GM23338 (cell line): ENCODE measurements at places on chromosomes 7 and 10.

DNA sequence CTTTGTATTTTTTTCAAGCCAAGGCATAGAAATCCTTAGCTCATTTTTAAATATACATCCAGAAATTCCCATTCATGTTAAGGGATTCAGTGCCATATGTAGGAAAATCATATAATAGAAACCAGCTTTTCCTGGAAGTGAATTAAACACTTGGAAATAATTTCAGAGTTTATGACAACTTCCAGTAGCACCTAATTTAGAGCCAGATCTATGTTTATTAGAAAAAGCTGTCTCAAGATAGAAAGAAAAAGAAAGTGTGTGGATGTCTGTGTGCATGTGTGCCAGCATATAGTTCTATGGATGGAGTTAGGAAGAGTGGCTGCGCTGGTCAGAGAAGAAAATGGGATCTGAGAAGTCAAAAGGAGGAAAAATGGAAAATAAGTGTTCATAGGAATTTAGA is 225.7 kb downstream of the DGKB start:
- no peak for DNase-seq

DNA sequence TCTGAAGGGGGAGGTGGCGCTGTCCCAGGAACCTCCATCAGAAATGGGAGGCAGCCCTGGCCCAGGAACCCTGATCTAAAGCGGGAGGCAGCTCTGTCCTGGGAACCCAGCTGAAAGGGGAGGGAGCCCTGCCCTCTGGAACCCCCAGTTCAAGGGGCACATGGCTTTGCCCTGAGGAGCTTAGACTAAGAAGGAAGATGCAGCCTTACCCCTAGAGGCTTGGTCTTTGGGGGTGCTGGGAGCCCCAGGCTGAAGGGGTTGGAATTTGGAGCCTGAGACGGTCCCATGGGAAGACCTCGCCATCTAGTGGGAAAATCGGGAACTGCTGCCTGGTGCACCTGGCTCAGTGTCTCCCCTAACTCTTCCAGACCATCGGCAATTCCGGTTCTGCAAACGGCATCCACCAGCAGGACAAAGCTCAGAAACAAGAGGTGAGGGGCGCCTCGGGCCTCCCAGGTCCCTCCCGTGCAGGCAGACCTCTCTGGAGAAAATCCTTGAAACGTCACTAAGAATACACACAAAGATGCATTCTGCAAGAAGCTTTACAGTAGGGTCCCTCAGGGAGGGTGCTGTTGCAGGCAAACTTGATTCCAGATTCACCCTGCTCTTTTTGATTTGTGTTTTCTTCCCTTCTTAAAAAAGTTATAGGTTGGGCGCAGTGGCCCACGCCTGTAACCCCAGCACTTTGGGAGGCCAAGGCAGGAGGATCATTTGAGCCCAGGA is 52.4 kb upstream of the GTF2IRD1 start:
- peak; percentile 95 for DNase-seq

DNA sequence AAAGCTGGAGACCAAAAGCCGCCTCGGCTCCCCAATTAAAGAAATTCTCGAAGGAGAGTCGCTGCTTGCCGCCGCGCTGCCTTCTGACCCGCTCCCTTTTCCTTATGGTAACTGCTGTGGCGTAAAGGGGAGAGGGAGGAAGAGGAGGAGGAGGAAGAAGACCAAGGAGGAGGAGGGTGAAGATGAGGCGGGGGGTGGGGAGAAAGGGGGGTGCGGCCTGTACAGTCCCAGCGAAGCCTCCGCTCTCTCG is 388 bp downstream of the CNOT4 start:
- peak; percentile 72 for DNase-seq

- no peak for DNase-seq
Measured at GRCh38 chr10:76085817-76086167, 654.4 kb downstream of the LRMDA start.

DNA sequence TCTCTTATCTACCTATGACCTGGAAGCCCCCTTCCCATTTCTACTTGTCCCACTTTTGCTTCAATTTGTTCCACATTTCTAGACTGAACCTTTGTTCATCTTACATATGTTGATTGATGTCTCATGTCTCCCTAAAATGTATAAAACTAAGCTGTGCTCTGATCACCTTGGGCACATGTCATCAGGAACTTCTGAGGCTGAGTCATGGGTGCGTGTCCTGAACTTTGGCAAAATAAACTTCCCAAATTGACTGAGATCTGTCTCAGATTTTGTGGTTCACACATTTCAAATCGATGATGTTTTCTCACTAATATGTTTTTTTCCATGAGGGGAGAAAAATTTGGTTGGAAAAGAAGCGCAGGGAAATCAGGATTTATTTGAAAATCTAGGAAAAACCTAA is 406.2 kb upstream of the LRRTM3 start:
- DNase-seq, result no peak

- DNase-seq, result peak; percentile 34
Measured at GRCh38 chr7:149196705-149197171, 1.4 kb downstream of the ZNF282 start.

- peak; percentile 65 for DNase-seq
Measured at GRCh38 chr10:22251751-22252223, 34.0 kb upstream of the EBLN1 start.

GRCh38 chr10:13224210-13224995 is 9.8 kb downstream of the UCMA start:
- no peak for DNase-seq

DNA sequence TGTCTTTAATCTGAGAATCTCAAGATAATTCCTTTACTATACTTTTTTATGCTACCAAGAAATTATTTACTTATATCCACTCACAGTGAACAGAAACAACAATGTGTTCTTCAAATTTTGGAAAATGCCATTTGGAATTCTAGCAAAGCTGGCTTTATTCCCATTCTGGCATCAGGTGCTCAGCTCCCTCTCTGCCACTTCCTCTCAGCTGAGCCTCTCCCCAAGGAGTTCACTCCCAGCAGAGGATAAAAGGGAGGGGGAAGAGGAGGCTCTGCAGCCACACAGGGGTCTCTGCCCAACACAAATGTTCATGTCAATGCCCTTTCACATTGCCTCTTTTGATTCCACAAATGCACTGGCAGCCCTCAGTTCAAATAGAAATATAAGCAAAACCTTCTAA is 116.9 kb downstream of the CPEB3 start:
- peak; percentile 11 for DNase-seq

- no peak for DNase-seq
Measured at GRCh38 chr10:103995134-103995533, 28.2 kb downstream of the SLK start.

GRCh38 chr7:139852482-139852845 is 23.4 kb downstream of the TBXAS1 start:
- DNase-seq, result no peak

- no peak for DNase-seq
Measured at GRCh38 chr10:80277567-80278250, 11.7 kb downstream of the MAT1A start.

- no peak for DNase-seq
Measured at GRCh38 chr7:99784007-99784406, at the start of gene CYP3A4. TSS of gene CYP3A4 (minus strand) at chr7:99784184. CDS start at chr7:99784081, 103 bp downstream.

GRCh38 chr7:50826371-50827172 is 43.9 kb upstream of the GRB10 start:
- DNase-seq, result no peak

DNA sequence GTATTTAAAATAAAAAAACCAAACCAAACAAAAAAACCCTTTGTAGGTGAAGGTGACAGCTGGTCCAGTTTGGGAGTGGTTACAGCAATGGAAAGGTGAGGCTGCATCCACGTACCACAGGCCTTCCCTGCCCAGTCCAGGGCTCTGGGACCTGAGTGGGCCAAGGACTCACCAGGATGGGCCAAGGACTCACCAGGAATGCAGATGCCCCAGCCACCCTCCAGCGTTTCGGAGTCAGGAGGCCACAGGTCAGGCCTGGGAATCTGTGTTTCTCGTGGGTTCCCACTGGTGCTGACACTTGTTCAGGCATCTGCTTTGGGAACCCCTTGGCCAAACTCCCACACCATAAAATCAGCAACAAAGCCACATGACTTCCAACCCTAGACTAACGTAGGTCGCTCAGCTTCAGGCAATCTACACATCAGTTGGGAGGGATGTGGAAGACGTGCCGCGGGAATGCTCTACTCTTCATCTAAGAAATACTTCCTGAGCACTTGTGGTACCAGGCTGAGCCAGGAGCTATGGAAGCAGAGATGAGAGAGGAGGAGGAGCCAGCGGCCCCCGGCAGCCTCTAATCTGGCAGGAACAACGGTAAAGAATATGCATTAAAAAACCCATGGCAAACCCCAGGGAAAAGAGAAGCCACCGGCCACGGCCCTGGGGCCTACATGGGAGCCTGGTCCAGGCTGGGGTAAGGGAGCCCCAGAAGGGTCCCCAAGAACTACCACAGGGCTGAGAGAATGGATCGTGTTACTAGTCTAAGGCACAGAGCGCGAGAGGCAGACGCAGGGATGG is 473.4 kb downstream of the PTPRN2 start:
- no peak for DNase-seq

DNA sequence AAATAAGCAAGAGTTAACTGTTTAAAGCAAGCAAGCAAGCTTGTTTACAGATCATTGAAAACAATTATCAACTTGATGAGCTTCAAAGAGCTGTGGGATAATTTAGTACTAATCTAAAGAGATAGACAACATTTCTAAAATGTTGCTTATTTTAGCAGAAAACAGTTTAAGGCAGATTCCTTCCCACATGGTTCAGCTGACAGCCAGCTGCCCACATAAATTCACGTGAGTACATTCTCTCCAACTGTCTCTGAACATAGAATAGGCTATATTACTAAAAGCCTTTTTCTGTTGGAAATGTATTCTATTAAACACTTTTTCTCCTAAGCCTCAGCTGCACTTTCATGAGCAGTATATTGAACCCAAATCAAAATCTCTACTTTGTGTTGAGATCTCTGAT is 174.1 kb downstream of the LRRN3 start:
- no peak for DNase-seq

DNA sequence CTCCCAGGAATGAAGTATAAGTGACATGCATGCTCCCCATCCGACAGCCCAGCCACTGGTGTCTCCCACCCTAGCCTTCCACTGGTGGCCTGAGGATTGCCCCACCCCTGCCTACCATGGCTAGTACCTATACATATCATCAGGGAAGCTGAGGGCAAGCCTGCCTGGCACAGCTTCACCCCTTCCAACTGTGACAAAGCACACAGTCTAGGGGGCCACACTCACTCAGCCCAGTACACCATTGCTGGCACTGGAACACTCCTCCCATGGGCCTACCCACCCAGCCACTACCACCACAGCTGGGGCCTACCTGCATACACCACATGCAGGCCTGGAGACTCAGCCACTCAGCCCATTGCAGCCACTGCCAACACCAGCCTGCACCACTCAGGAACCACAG is 393.1 kb upstream of the STEAP1 start:
- no peak for DNase-seq

GRCh38 chr7:2726316-2727018 is 38.5 kb downstream of the AMZ1 start:
- no peak for DNase-seq

DNA sequence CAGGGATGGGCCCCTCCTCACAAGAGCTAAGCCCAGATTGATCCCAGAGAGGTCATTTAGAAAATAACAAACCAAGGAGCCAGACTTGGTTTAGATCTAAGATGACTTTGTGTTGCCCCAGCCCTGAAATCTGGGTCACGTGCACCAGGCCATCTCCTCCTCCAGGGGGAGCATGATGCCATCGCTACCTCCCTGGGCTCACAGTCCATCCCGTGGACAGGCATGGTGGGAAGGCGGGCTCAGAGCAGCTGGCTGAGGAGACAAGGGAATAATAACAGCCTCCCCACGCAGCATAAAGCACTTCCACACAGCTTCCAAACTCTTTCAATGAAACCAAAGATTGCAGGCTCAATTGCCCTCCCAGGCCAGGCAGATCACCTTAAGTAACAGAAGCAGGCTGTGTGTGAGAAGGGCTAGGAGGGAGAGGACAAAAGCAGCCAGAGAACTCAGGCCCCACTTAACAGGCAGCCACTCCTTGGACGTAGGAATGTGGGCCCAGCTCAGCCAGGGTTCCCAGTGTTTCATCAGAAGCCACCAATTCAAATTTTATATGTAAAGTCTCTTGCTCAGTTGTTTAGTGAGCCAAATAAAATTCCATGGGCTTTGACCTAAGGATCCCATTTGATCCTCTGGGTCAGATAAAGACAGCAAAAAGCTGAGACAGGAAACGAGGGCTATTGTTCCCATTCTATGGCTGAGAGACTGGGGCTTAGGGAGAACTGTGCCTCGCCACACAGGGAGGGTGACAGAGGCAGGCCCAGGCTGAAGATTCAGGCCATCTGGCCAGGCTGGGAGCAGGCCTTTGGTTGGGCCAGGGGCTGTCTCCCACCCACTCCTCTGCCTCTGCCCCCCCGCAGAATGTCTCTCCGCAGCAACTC is 100.2 kb downstream of the COL13A1 start:
- DNase-seq, result peak; percentile 79

DNA sequence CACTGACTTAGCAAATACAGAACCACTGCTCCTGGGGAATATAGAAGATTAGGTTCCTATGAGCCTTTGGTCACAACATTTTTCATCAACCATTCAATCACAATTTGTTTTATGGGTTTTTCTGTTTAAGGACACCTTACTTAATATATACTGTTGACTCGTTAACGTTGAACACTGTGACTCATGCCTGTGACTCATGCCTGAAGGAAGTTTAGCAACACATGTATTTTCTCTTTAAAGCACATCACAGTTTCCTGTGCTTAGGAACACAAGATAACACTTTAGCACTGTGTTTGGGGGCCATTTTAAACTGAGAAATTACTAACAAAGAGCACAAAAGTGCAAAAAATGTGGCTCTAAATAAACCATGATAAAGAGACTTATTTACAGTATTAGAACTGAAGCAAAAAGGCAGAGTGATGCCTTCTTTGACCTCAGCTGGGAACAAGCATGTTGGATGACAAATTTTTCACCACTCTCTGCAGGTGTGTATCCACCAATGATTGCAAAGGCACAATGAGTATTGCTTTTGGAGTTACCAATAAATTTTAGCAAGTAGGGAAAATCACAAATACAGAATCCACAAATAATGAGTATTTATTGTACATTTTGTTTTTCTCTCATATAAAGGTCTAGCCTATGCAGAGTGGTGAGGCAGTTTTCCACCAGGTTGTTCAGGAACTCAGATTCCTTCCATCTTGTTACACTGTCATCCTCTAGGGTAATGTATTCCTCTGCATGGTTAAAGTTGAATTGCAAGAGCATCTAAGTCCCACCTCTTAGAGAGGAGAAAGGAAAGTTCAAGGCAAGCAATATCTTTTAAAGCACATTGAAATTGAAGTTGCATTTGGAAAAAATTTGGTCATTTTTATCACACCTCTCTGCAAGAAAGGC is 7.3 kb downstream of the FGFBP3 start:
- DNase-seq, result no peak

- peak; percentile 18 for DNase-seq
Measured at GRCh38 chr7:29038463-29038862, 80.3 kb upstream of the TRIL start.

DNA sequence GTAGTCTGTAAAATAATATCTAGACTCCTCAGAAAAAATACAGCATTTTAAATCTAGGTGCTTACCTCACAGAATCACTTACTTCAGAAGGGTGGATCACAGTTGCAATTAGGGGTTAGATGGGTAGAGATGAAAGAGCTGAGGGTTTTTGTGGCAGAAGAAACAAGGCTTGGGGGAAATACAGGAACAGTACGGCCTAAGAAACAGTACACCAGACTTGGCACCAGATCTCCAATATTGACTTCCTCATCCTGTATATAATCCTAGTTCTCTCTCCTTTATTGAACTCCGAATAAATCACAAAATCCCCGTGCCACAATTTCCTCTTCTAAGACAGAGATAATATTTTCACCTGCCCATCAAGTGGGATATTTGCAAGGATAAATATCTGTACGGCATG is 14.3 kb downstream of the CEP41 start:
- DNase-seq, result no peak

GRCh38 chr10:115606086-115606485 is 512.9 kb downstream of the ATRNL1 start:
- DNase-seq, result no peak

GRCh38 chr10:11149807-11150141 is 132.1 kb downstream of the CELF2 start:
- no peak for DNase-seq
